ENCODE measurements at places on chromosomes 16 and 17. TPM values are rescaled to one million over a fixed set of nuclear protein-coding genes. Genes with fewer than 3 reads are reported as not detected.

DNA sequence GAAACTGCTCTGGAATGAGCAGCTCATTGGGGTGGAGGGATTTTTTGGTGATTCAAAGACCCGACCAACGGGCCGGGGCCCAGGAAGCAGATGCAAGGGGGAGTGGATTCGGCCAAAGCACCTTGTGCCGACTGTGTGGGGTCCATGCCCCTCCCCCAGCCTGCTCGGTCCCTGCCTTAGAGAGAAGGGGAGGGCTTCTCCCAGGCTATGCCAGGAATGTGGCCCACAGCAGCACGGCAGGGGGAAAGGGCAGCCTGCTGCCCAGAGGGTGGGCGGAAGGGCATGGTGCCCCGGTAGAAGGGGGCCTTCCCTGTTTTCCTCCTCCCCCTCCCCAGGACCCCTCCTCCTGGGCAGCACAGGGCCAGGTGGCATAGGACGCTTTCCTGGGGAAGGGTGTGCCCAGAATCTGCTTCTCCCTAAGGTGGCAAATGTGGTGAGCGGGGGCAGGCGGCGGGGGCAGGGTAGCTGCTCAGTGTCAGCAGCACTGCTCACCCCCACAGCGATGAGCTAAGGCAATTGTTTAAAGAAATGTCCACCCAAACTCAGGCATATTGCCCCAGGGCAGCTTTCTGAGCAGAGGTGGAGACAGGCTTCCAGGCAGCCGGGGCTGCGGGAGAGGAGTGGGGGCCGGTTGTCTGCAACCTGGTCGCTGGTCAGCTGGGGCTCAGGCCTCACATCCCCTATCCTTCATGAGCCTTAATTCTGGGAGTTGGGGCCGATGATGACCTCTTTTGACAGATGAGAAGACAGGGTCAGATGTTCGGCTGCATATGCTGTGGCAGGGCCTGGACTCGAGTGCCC lies 33.9 kb upstream of the MLKL start:
- no peak for DNase-seq

DNA sequence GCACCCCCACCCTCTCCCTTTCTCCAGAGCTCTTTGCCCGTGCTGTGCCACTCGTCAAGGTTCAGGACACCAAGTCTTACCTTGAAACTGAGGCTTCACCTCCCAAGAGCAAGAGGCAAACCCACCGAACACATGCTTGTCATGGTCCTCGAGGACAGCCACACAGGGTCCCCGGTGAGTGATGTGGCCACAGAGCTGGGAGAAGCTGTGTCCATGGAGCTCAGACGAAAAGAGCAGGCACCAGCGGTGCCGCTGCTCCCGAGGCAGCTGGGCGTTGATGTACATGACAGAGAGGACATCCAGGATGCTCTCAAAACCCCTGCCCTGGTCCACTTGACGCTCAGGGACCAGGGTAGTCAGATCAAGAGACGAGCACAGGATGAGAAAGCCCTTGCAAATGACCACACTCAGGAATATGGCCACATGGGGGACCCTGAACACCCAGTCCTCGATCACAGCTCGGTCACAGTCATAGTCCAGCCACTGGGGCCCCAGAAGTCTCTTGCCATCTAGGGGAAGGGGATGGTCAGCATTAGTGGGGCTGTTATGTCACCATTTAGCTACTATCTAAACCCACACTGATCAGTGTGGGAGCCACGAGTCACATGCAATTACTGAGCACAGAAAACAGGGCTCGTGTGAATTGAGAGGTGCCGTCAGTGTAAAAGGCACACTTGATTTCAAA lies 17.8 kb downstream of the MEAK7 start:
- DNase-seq = no peak

- DNase-seq = no peak
These were observed 300.2 kb upstream of the IRX5 start for GRCh38 chr16:54630284-54630967.

The PRDM7 gene
- not detected for total RNA-seq

- DNase-seq = no peak
These were observed 282.9 kb upstream of the N4BP1 start for GRCh38 chr16:48892893-48893292.
